Lower lobe of right lung (tissue), 2 donors: ENCODE measurements at places on chromosomes 1 and 21.

DNA sequence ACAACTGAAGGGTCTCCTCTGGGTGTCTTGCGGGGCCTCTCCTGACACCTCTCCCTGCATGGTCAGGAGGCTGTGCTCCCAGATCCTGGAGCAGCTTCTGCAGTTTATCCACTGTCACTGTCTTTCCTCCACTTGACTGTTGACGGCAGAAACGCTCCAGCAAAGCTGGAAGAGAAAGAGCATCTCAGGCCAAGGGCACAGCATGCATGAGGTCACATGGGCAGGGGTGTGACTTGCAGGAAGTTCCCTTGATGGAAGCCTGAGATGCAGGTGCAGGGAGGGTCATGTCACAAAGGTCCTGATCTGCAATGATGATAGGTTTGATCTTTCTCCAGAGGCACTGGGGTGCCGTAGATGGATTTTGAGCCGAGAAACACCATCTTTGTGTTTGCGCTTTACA, 23.3 kb downstream of the SLC44A3 start:
- DNase-seq: no peak
- H3K27me3 ChIP-seq: no peaks in the 10 kb centered on the region
- H3K36me3 ChIP-seq: peaks cover 10% of the 10 kb centered on the region
- no peaks in the 10 kb centered on the region for H3K4me1 ChIP-seq

- no peaks in the 10 kb centered on the region for H3K36me3 ChIP-seq
- H3K4me1 ChIP-seq: no peaks in the 10 kb centered on the region
- no peak overlapping the region for H3K27ac ChIP-seq
- H3K4me3 ChIP-seq: no peak overlapping the region
- H3K27me3 ChIP-seq: no peaks in the 10 kb centered on the region
- no peak for DNase-seq
These were observed 544.9 kb upstream of the NEGR1 start for GRCh38 chr1:72827278-72827677.

DNA sequence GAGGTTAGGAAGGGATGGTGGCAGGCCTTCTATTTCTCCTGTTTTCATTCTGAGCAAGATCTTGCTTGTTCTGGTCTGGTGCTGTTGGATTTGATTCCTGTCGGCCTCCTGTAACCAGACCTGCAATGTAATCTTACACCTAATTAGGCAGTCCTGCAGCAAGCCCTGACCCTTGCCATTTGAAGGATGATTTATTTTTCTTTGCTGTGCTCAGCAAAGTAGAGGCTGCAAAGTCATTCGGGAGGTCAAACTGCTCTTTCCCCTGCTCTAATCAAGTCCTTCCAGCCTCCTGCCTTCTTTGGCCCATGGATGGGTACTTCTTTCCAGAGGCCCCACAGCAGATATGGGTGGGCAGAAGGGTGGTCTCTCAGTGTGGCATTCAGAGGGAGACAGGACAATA, 417.7 kb upstream of the USP24 start:
- H3K36me3 ChIP-seq: no peaks in the 10 kb centered on the region
- no peaks in the 10 kb centered on the region for H3K27me3 ChIP-seq
- DNase-seq: no peak
- H3K27ac ChIP-seq: no peak overlapping the region

GRCh38 chr1:234645964-234646363, 36.0 kb upstream of the IRF2BP2 start:
- no peak for DNase-seq
- peak overlapping the region; percentile 51 for H3K27ac ChIP-seq
- H3K27me3 ChIP-seq: no peaks in the 10 kb centered on the region
- peaks cover 17% of the 10 kb centered on the region for H3K4me1 ChIP-seq
- no peak overlapping the region for H3K4me3 ChIP-seq

GRCh38 chr1:94527447-94528031, 14.0 kb downstream of the F3 start:
- peaks cover 5% of the 10 kb centered on the region for H3K4me1 ChIP-seq
- no peak for DNase-seq
- H3K27me3 ChIP-seq: no peaks in the 10 kb centered on the region
- no peak overlapping the region for H3K27ac ChIP-seq
- no peak overlapping the region for H3K4me3 ChIP-seq

DNA sequence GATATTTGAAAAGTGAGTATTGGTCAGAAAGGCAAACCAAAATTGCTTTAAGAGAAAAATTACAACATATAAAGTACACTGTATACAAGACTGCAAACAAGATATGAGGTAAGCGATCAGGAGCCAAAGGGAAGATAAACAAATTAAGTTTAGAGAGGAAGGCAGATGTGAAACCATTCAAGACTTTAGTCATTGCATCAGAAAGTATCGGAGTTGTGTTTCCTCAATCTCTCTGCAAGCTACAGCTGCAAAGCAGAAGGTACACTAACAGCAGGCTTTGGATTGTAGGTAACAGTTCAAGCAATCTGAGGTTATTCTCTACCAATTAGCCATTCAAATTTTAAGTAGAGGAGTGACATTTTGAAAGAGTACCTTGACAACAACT, 21.3 kb upstream of the TLCD4 start:
- no peaks in the 10 kb centered on the region for H3K36me3 ChIP-seq
- H3K4me1 ChIP-seq: no peaks in the 10 kb centered on the region
- no peak overlapping the region for H3K4me3 ChIP-seq
- DNase-seq: no peak
- H3K27me3 ChIP-seq: no peaks in the 10 kb centered on the region

GRCh38 chr1:151805066-151805820, at the start of gene LINGO4:
Gene LINGO4, minus strand, starts transcription at chr1:151805419. Its CDS starts 2,715 bp downstream, at chr1:151802704.
- no peaks in the 10 kb centered on the region for H3K4me1 ChIP-seq
- no peak within 1 kb of the TSS for H3K27ac ChIP-seq
- DNase-seq: no peak
- H3K36me3 ChIP-seq: no peaks in the 10 kb centered on the region
- H3K4me3 ChIP-seq: no peak within 1 kb of the TSS
- no peaks in the 10 kb centered on the region for H3K27me3 ChIP-seq

DNA sequence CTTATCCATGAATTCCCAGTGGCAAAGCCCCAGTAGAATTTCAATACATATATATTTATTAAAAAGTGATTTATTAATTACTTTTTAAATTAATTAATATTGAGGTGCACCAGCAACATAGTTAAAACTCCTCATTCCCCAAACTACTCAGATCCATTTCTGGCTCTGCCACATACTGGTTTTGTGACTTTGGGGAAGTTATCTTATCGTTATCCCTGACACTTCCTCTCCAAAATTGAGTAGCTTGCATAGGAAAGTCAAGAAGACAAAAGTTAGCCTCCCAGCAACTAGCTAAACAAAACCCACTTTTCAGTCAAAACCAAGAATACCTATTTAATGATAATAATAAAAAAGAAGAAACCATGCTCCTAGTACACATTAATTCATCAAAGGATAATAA, 35.9 kb downstream of the TCP10L start:
- no peak overlapping the region for H3K27ac ChIP-seq
- no peak overlapping the region for H3K4me3 ChIP-seq
- no peaks in the 10 kb centered on the region for H3K27me3 ChIP-seq
- no peaks in the 10 kb centered on the region for H3K36me3 ChIP-seq

DNA sequence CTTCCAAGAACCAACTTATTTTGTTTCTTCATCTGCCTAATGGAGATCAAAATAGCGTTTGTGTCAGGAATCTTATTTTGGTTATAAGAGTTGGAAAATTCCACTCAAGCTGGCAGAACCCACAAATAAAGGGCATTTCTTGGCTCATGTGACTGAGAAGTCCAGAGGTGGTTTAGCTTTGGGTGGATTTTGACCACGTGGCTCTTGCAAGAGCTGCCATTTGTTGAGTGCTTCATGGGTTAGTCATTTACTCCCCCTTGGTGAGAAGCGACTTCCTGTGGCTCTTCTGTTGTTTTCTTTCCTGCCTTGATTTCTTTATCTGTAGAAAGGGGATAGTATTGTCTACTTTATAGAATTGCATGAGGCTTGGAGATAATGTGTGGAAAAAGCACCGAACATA, 9.5 kb upstream of the RNF186 start:
- DNase-seq: no peak
- H3K27ac ChIP-seq: no peak overlapping the region
- H3K4me3 ChIP-seq: no peak overlapping the region
- no peaks in the 10 kb centered on the region for H3K4me1 ChIP-seq

GRCh38 chr21:31332525-31332924, 11.5 kb downstream of the TIAM1 start:
- H3K27ac ChIP-seq: no peak overlapping the region
- no peaks in the 10 kb centered on the region for H3K27me3 ChIP-seq
- DNase-seq: no peak
- H3K36me3 ChIP-seq: no peaks in the 10 kb centered on the region
- no peak overlapping the region for H3K4me3 ChIP-seq
